ENCODE measurements at places on chromosomes 11 and 22. TPM values are rescaled to one million over a fixed set of nuclear protein-coding genes. Genes with fewer than 3 reads are reported as not detected.
A peak's percentile ranks its signal among the peaks of the same experiment; 100 is the strongest.

DNA sequence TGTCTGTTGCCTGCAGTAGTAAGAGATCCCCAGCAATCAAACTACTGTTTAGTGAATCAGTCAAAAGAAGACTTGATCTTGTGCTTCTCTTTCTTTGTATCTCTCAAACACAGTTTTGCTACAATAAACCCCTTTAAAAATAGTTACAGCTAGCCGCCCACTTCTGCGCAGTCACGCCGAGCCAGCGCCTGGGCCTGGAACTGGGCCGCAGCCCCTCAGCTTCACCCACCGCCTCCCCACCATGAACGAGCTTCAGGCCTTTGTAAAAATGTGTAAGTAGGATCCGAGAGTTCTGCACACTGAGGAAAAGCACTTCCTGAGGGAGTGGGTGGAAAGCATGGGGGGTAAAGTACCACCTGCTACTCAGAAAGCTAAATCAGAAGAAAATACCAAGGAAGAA is 60.5 kb downstream of the CWC15 start:
- no peak overlapping the region for H3K27ac ChIP-seq
- peaks cover 13% of the 10 kb centered on the region for H3K4me1 ChIP-seq
- DNase-seq: no peak
- no peak overlapping the region for H3K4me3 ChIP-seq

DNA sequence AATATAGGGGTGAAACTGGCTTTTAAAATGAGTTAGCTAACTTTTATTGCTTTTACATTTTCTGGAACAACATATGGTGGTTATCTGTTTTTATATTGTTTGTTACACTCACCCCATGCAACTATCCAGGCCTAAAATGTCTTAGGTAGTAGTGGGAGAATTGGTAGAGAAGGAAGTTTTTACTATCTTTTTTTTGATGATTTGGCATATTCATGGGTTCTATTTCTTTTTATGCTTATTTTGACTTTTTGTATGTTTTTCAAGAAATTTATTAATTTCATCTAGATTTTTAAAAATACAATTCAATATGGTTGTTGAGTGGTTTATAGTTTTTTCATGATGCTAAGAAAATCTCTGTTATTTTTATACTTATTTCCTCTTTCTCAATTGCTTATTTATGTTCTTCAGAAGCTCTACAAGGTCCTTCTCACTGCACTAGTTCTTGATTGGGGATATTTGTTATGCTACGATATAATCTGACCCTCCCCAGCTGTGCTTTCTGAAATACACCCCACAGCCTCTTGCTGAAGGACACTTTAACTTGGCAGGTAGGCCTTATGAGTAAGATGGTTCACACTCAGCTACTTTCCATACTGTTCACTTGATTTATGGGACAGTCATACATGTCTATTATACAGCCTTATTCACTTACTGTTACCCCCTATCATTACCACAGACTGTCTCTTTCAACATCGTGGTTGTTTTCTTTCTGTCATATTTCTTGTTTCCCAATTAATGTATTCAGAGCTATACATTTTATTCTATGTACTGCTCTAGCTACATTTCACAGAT is 431.2 kb downstream of the METTL15 start:
- H3K4me3 ChIP-seq: no peak overlapping the region
- H3K4me1 ChIP-seq: no peaks in the 10 kb centered on the region
- H3K36me3 ChIP-seq: no peaks in the 10 kb centered on the region
- H3K27ac ChIP-seq: no peak overlapping the region
- DNase-seq: no peak
- no peaks in the 10 kb centered on the region for H3K27me3 ChIP-seq

DNA sequence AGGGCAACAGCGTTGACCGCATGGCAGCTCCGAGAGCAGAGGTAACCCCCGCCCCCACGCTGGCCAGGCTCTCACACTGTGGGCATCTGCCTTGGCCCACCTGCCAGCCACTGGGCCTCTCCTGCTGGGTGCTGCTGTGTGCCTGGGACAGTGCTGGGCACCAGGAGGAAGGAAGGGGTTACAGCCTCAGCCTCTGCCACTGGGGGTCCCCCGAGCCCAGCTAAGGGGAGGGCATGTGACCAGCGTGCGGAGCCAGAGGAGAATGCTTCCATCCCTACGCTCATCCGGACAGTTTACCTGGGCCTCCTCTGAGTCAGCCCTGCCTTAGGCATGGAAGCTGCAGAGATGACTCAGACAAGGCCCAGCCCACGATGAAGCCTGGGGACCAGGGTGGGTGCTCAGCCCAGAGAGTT is 10.9 kb downstream of the NCF4 start:
- no peak for DNase-seq
- H3K4me3 ChIP-seq: no peak overlapping the region
- H3K4me1 ChIP-seq: no peaks in the 10 kb centered on the region
- no peak overlapping the region for H3K27ac ChIP-seq

- H3K4me1 ChIP-seq: no peaks in the 10 kb centered on the region
- H3K36me3 ChIP-seq: peaks cover 11% of the 10 kb centered on the region
- no peak overlapping the region for H3K4me3 ChIP-seq
- H3K27ac ChIP-seq: no peak overlapping the region
- DNase-seq: no peak
- H3K27me3 ChIP-seq: no peaks in the 10 kb centered on the region
Observed at GRCh38 chr11:103070142-103070541, 21.8 kb downstream of the DCUN1D5 start.

- no peak overlapping the region for H3K4me3 ChIP-seq
- H3K27ac ChIP-seq: no peak overlapping the region
- H3K27me3 ChIP-seq: no peaks in the 10 kb centered on the region
- no peaks in the 10 kb centered on the region for H3K4me1 ChIP-seq
Observed at GRCh38 chr11:62747475-62748160, 6.3 kb downstream of the ZBTB3 start.

GRCh38 chr11:13102865-13103539 is 93.9 kb downstream of the RASSF10 start:
- DNase-seq: no peak
- H3K4me3 ChIP-seq: no peak overlapping the region
- peaks cover 9% of the 10 kb centered on the region for H3K27me3 ChIP-seq
- H3K27ac ChIP-seq: no peak overlapping the region
- H3K4me1 ChIP-seq: no peaks in the 10 kb centered on the region

DNA sequence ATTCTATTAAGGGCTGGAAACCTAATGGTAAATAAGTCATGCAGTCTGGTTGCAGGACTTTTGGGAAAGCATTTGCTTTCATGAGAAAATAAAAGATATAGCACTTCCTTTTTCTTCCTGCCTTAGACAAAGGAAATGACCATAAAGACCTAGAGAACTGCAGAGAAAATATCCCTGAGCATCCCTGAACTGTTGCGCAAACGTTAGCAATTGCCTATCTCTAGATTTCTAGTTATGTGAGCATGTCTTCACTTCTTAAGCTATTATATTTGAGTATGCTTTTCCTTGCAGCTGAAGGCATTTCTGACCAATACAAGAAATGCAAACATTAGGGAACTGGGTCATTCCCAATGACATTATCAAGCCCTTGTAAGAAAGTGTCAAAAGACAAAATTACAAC is 110.6 kb downstream of the KIF18A start:
- H3K27ac ChIP-seq: no peak overlapping the region
- no peaks in the 10 kb centered on the region for H3K27me3 ChIP-seq
- H3K4me1 ChIP-seq: no peaks in the 10 kb centered on the region
- no peak for DNase-seq
- H3K36me3 ChIP-seq: no peaks in the 10 kb centered on the region

GRCh38 chr11:67999704-68000103 is 4.2 kb downstream of the UNC93B1 start:
- no peak overlapping the region for H3K4me3 ChIP-seq

DNA sequence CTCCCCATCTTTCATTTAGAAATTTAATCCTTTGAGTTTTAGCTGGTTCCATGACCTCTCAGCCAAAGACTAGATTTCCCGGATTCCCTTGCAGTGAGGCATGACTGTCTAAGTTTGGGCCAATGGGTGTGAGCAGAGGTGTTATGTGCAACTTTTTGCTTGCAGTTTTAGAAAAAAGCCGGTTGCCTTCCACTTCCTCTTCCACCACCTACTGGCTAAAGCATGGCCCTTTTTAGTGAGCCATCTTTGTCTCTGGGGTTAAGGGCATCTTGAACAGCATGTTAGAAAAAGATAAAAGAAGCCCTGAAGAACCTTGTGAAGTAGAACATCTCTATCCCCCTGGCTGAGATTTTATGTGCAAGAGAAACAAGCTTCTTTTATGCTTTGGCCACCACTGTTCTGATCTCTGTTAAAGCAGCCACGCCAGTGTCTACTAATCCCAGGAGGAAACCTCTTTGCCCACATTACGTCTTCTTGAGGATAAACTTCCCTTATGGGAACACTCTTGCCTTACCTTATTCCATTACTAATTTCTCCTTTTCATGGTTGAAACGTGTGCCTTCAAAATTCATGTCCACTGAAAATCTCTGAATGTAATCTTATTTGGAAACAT is 279.9 kb downstream of the TENM4 start:
- no peak overlapping the region for H3K27ac ChIP-seq
- no peak overlapping the region for H3K4me3 ChIP-seq
- H3K4me1 ChIP-seq: no peaks in the 10 kb centered on the region
- H3K27me3 ChIP-seq: no peaks in the 10 kb centered on the region
- peak; percentile 25 for DNase-seq

DNA sequence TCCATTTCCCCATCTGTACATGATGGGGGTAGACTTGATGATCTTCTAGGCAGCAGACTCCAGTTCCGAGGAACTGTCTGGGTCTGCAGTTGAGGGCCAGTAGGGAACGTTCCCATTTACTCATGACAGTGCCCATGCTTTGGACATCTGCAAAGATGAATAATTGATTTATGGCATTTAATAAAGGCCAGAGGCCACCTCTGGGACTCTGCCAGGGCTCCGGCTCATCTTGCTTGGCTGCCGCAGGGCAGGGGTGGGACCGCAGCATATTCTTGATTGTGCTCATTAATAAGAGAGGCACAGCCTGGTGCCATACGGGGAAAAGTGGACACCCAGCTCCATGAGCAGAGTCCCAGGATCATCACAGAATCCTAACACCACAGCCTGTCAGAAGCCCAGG is 28.1 kb upstream of the KLHL35 start:
- no peaks in the 10 kb centered on the region for H3K27me3 ChIP-seq
- DNase-seq: no peak
- H3K4me1 ChIP-seq: peaks cover 10% of the 10 kb centered on the region
- H3K4me3 ChIP-seq: no peak overlapping the region

GRCh38 chr11:26742966-26743365 is 21.1 kb upstream of the SLC5A12 start:
- H3K4me3 ChIP-seq: no peak overlapping the region
- H3K27me3 ChIP-seq: no peaks in the 10 kb centered on the region
- DNase-seq: no peak
- no peaks in the 10 kb centered on the region for H3K36me3 ChIP-seq

DNA sequence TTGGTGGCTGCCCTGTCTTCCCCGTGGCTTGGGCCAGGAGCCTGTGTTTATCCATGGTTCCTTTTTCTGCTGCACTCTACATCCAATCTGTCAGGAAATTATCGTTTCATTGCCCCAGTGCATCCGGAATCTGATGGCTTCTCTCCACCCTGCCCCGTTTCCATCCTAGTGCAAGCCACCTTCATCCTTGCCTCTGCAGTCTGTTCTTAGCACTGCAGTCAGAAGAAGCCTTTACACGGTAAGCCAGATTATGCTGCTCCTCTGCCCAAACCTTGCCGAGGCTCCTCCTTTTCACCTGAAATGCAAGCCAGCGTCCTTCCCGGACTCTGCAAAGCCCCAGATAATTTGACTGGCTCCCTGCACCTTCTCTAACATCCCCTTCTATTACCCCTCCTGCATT is 45.1 kb downstream of the PARVG start:
- no peaks in the 10 kb centered on the region for H3K36me3 ChIP-seq
- no peaks in the 10 kb centered on the region for H3K4me1 ChIP-seq
- H3K4me3 ChIP-seq: no peak overlapping the region
- no peak overlapping the region for H3K27ac ChIP-seq
- DNase-seq: no peak

DNA sequence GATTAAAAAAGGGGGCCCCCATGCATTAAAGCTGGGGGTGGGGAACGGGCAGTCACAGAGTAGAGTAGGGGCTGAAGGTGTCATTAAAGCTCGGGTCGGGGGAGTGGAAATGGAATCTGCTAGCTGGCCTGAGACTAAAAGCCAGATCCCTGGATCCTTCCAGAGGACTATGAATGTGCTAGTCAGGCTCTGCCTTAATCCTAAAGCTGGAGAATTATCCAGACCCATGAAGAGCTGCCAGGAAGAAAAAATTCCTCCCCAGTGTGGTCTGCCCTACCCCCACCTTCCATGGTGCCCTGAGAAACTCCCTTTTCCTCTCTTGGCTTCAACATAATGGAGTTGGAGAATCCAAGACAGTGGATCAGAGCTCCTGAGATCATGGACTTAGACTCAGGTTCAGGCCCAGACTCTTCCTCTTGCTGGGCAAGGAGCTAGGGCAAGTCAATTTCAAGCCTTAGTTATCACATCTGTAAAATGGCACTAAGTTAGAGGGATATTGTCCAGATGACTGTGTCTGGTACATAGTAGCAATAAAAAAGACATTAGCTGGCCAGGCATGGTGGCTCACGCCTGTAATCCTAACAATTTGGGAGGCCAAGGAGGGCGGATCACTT is 24.0 kb upstream of the SMTN start:
- H3K4me3 ChIP-seq: no peak overlapping the region
- DNase-seq: no peak
- peaks cover 12% of the 10 kb centered on the region for H3K4me1 ChIP-seq
- no peaks in the 10 kb centered on the region for H3K36me3 ChIP-seq
- no peaks in the 10 kb centered on the region for H3K27me3 ChIP-seq
- no peak overlapping the region for H3K27ac ChIP-seq

DNA sequence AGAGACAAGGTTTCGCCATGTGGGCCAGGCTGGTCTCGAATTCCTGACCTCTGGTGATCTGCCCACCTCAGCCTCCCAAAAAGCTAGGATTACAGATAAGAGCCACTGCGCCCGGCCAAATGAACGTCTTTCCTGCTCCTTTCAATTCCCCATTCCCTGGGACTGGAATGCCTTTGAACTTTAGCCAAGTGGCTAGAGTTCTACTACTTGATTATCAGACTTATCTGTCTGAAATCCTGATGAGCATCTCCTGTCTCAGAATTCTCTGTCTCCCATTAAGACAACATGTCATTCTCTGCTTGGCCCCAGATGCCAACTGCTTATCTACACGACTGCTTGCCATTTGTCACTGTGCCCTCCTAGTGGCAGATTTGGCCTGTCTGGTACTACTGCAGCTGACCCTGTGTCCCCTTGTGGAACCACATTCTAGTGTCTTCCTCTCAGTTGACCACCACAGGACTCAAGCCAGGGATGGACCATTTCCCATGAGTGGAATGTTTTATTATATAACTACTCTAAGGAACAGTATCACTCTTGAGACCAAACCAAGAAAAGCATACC is 33.1 kb upstream of the IPO7 start:
- no peak overlapping the region for H3K4me3 ChIP-seq
- no peaks in the 10 kb centered on the region for H3K36me3 ChIP-seq
- no peaks in the 10 kb centered on the region for H3K4me1 ChIP-seq

- H3K4me1 ChIP-seq: no peaks in the 10 kb centered on the region
- no peaks in the 10 kb centered on the region for H3K27me3 ChIP-seq
- no peak overlapping the region for H3K27ac ChIP-seq
- no peak for DNase-seq
Observed at GRCh38 chr11:13883042-13883441, 79.5 kb upstream of the SPON1 start.

VSIG10L2 gene
- total RNA-seq: not detected

Measured in astrocyte (in vitro differentiated cells and primary cell).